NCI-H226 (cell line): ENCODE measurements at places on chromosomes 1 and 21.

GRCh38 chr1:163290025-163290640 lies 31.6 kb upstream of the NUF2 start:
- DNase-seq, result no peak

DNA sequence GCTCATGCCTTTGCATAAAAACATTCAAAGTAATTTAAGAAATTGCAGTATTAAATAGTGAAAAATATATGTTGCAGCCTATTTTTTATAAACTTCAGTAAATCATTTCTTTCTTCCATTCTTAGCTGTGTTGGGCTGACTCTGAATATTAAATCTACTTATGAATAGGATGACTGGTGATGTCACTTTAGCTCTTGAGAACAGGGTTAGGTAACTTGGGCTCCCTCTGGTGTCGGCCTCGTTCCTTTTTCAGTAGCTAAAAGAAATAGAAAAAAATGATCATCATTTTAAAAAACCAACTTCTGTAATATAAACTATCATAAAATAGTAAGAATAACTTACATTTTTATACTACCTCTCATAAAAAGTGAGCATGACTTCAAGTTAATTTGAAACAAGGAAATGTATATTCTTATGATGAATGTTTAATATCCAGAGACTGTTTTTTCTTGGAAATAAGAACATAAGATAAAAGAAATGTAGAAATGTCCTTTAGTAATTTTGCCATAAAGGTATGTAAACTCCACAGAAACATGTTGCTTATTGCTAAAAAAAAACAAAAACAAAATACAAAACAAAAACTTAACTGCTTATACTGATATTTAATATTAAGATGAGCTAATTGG lies 26.8 kb upstream of the NCAM2 start:
- DNase-seq, result peak; percentile 35

GRCh38 chr21:35953597-35953996 lies 106.7 kb downstream of the SETD4 start:
- no peak for DNase-seq

DNA sequence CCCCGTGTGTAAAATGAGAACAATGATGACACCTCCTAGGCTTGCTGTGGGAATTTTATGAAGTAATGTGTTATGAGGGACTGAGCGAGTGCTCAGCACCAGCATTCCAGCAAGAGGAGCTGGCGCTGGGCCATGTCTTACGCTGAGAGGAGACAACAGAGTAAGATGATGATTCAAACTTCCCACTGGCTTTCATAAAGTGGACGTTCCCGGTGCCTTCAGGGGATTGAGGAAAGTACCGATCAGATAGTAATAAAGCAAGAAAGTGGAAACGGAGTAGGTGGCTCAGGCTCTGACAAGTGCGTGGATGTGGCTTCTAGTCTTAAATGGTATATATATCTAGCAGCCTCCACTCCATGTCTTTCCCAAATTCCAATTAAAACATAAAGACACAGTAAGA lies 23.8 kb downstream of the EPHA10 start:
- DNase-seq, result peak; percentile 88

DNA sequence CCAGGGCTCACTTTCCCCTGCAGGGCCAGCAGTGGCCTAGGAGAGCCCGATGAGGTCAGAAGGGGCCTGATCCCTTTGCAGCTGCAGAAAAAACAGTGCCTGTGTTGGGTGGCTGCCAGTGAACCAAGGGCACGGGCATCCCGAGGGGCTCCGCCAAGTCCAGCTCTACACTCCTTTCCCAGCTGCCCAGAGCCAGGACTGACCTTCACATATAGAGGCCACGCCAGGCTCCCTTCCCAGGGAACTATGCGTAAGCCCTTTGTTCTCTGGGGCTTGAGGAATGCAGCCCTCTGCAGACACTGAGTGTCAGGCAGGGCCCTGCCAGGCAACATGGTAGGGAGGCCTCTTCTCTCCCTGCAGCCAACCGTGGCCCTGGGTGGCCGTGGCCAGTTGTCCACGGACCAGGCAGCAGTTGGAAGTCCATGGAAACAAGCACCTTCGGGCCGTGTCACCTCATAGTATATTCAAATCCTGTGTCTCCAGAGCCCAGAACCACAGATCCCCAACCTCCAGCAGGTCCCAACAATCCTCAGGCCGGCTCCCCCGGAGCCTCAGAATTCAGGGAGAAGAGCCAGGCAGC lies 194.0 kb downstream of the NPHP4 start:
- no peak for DNase-seq

GRCh38 chr1:172254521-172255222 lies 165.8 kb upstream of the C1orf105 start:
- peak; percentile 75 for DNase-seq

GRCh38 chr1:116586741-116587143 lies 15.9 kb upstream of the CD58 start:
- no peak for DNase-seq

DNA sequence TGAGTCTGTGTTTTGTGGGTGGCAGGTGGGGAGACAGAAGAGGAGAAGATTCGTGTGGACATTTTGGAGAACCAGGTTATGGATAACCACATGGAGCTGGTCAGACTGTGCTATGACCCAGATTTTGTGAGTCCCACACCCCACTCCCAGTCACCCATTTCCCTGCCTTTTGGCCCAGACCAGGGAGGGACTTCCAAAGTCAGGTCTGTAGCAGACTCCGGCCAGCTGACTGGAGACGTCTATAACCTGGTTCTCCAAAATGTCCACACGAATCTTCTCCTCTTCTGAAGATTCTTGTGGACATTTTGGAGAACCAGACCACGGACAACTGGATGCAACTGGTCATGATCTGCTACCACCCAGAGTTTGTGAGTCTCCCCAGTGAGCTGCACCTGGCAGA lies 1.6 kb downstream of the GSTM5 start:
- DNase-seq, result no peak

GRCh38 chr1:159339536-159339935 lies 37.4 kb downstream of the FCER1A start:
- peak; percentile 87 for DNase-seq
